Right hindlimb (tissue), 1 donor: ENCODE measurements at places on chromosomes 4 and X.

DNA sequence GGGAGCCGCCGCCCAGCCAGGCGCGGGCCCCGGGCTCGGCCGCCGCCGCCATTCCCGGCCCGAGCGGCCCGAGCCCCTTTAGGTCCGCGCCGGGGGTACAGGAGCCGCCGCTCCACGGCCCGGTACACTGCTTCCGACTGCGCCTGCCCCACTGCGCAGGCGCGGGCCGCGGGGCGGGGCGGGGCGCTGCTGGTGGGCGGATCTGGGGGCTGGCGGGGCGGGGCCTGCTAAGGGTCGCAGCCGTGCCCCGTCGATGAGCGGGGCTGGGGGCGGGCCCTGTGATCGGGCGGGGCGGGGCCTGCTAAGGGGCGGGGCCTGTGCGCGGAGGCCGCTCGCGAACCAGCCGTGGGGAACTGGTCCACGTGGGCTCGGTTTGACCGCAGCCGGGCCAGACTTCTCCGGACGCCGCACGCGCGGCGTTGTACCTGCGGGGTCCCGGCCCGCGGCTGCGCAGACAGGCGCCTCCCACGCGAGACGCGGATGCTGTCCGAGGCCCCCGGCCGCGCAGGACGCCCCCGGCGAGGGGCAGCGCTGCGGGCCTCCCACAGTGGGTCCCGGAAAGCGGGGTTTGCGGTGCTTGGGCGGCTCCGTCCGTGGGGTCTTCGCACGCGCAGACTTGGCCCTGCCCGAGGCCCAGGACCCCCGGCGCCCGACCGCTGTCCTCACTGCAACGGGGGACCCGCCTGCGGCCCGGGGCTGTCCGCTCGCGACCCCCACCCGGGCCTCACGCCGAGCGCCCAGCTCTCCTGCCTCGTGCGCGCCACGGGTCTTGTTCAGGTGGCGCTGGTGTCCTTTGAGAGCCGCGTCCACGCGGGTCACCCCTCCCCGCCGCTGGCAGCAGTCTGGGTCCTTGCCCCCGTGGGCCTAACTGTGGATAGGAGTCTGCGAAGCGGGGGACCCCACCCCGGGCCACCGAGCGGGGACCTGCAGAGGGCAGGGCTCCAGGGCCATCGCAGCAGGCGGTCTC, at the start of gene DGKQ:
TSS of gene DGKQ (minus strand) at position 139 of the 967 bp plus-strand sequence. CDS start at position 52, 87 bp downstream.
- peak; percentile 94 for DNase-seq

DNA sequence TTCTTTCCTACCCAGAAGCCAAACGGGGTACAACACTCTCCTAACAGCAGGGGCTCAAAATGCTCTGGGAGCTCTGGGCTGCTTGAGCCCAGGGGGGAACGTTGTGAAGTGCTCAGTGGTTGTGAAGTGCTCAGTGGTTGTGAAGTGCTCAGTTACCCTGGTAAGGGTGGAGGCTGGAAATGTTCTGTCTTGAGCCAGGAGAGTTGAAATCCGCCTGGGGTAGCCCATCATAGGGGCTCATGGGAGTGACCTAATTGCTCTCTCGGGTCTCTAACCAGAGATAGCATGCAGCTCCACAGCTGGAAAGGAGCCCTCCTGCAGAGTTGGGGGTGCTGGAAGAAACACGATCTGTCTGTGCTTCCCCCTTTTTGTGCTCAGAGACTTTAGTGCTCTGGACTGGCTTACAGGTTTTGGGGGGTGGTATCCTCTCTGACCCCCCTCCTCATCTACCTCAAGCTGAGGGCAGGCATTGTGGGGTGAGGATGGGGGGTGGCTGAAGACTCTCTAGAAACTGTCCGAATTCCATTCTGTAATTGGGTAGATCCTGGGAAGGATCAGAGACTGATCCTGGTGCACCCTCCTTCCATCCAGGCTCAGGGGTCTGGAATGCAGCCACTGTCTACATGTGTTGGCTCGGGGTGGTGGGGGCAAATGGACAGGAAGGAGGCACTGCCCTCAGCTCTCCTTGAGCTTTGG, 2.7 kb downstream of the EFNB1 start:
- DNase-seq = no peak

GRCh38 chr4:8585721-8586212, 5.6 kb downstream of the GPR78 start:
- DNase-seq = no peak

- DNase-seq = no peak
These were observed 2361.6 kb upstream of the AGA start for GRCh38 chr4:179803857-179804256.

DNA sequence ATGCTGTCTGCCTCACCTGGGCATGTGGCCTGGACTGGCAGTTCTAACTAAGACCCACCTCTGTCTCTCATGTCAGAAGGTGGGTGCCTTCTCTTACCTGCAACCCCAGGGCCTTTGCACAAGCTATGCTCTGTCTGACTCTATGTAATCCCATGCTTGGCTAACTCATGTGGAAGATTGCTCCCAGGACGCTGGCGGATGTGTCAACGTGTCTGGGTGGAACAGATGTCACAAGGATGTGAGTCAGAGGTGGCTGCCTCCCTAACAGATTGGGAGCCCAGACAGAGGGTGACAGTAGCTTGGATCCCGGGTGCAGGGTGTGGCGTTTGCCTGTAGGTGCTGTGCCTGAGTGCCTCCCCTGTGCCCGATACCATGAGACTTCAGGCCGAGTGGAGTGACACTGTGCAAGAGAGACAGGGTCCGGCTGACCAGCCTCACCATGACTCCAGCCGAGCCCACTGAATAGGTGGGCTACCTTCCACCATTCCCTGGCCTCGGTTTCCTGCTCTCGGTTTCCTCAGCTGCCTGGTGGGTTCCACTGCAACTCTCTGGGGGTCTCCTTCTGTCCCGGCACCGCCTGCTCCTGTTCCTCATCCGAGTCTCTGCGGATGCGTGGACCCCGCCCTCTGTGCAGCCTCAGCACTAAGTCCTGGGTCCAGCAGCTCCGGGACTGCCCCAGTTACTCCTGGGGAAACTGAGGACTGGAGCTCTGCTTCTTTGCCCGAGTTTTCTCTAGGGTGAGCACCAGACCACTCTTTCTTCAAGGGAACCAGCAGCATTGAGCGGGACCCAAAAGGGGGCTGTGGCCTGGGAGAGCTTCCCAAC, 11.0 kb downstream of the SH3BP2 start:
- DNase-seq = peak; percentile 26

- no peak for DNase-seq
These were observed 23.1 kb upstream of the PWWP3B start for GRCh38 chrX:106144755-106145639.

DNA sequence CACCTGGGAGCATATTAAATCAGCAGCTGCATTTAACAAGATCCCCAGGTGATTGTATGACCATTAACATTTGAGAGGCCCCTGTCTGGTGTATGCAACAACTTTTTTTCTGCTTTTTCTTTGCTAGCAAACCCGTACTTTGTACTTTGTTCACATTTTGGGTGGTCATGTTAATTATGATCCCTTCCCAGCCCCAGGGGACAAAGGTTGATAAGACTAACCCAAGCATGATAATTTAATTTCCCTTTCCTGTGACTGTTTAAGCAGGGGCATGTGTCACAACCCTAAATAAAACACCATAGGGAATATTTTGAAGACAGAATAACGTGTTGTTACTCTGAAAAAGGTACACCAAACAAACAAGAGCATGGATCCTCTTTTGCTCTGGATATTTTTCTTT, 332.0 kb downstream of the PCDH18 start:
- no peak for DNase-seq
